ENCODE measurements at places on chromosomes 2 and 18.

DNA sequence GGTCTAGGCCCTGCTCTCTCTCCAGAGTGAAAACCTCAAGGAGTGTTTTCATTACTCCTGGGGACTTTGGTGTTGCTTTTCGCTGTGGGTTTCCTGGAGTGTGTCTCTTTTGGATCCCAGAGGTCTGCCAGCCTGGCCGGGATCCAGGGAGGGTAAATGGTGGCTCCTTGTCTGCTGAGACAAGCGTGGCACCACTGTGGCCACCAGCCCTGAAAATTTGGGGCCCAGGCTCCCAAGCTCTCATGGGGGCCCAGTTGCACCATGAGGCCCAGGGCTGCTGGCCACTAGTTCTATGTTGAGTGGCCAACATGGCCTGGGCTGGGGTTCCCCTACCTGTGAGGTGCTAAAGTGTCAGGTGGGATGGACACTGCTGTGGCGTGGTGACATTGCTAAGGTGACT lies 144.8 kb downstream of the CTIF start:
- no peaks in the 10 kb centered on the region for H3K27me3 ChIP-seq
- DNase-seq, result no peak
- no peaks in the 10 kb centered on the region for H3K36me3 ChIP-seq
- H3K4me1 ChIP-seq, result no peaks in the 10 kb centered on the region

GRCh38 chr2:19357402-19358241 lies 801 bp downstream of the OSR1 start:
- peaks cover 90% of the 10 kb centered on the region for H3K27me3 ChIP-seq
- H3K36me3 ChIP-seq, result no peaks in the 10 kb centered on the region
- H3K4me3 ChIP-seq, result peak overlapping the region; percentile 55
- DNase-seq, result peak; percentile 42
- peak overlapping the region; percentile 70 for H3K27ac ChIP-seq

GRCh38 chr18:13377496-13377895 lies 158.9 kb downstream of the LDLRAD4 start:
- no peaks in the 10 kb centered on the region for H3K36me3 ChIP-seq
- peaks cover 20% of the 10 kb centered on the region for H3K4me1 ChIP-seq
- H3K27ac ChIP-seq, result no peak overlapping the region
- DNase-seq, result no peak
- H3K27me3 ChIP-seq, result no peaks in the 10 kb centered on the region
- H3K4me3 ChIP-seq, result no peak overlapping the region

GRCh38 chr2:73260338-73260984 lies 23.8 kb downstream of the FBXO41 start:
- H3K27ac ChIP-seq, result no peak overlapping the region
- no peak overlapping the region for H3K4me3 ChIP-seq
- H3K36me3 ChIP-seq, result no peaks in the 10 kb centered on the region
- no peaks in the 10 kb centered on the region for H3K27me3 ChIP-seq
- H3K4me1 ChIP-seq, result no peaks in the 10 kb centered on the region
- peak; percentile 22 for DNase-seq

DNA sequence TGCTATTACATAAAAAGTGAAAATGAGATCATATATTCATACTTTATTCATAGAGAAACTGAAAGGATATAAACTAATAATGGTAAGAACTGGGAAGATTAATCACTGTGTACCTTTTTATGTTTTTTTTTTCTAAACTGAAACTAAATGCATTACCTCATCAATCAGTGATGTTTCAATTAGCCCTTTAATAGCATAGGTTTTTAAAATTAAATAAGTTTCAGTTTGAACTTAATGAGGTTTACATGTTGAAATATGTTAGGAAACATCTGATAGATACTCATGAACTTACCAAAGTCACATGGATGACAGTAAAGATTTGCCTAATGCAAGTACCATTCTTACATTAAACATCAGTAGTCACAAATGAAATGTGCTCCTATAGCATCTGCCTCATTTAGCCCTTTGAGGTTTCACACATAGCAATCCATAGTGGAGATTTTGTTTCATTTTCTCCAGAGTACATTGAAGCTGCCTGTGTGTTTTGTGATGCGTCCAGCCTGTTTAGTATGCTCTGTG lies 8.9 kb downstream of the MAPRE2 start:
- H3K27ac ChIP-seq, result peak overlapping the region; percentile 56
- H3K4me1 ChIP-seq, result no peaks in the 10 kb centered on the region
- no peak overlapping the region for H3K4me3 ChIP-seq
- DNase-seq, result no peak
- no peaks in the 10 kb centered on the region for H3K27me3 ChIP-seq

DNA sequence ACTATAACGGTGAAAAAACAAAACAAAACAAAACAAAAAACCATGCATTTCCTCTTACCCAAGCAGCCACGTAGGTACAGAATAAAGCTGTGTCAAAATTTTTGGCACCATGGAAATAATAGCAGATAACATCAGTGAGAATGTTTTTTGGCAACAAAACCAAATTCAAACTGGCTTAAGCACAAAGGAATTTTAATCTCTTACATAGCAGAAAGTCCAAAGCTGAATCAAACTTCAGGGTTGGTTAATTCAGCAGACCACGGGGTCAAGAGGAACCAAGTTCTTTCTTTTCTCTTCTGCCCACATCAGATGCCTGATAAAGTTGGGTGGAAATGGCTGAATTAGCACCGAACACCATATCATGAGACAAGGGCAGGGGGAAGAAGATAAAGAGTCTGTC lies 129.5 kb downstream of the PAX3 start:
- H3K36me3 ChIP-seq, result no peaks in the 10 kb centered on the region
- no peak overlapping the region for H3K4me3 ChIP-seq
- H3K27ac ChIP-seq, result no peak overlapping the region

GRCh38 chr2:150675807-150676206 lies 188.3 kb upstream of the RND3 start:
- H3K4me1 ChIP-seq, result no peaks in the 10 kb centered on the region
- no peak overlapping the region for H3K27ac ChIP-seq
- H3K27me3 ChIP-seq, result no peaks in the 10 kb centered on the region

DNA sequence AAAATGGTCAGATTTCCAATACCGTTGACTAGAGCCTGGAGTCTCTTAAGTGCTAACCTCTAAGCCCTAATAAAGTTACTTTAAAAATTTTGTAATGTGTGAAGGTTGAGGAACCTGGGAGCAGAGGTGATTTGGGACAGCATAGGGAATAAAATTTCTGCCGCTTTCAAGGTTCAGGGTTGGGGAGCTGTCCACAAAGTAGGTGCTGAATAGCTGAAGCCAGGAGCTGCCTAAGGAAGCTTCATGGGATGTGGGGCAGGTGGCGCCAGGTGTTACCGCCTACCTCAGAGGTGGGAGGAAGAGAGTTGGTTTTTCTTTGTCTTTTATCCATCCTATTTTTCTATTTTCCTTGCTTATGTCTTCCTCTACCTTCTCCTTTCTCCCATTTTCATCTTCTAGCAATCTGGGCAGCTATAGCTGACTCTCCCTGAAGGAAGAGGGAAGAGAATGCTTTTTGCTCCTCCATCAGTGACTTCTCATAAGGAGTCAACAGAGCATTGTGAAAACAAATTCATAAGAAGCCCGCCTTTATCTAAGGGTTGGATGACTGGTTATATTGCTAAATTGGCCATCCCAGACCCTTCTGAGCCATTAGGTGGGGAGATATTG lies 178.7 kb downstream of the CLIP4 start:
- H3K27ac ChIP-seq, result no peak overlapping the region
- H3K4me1 ChIP-seq, result no peaks in the 10 kb centered on the region
- H3K36me3 ChIP-seq, result no peaks in the 10 kb centered on the region
- H3K4me3 ChIP-seq, result no peak overlapping the region
- no peak for DNase-seq

- H3K4me1 ChIP-seq, result peaks cover 9% of the 10 kb centered on the region
- no peak overlapping the region for H3K27ac ChIP-seq
- H3K36me3 ChIP-seq, result peaks cover 5% of the 10 kb centered on the region
- H3K4me3 ChIP-seq, result no peak overlapping the region
- H3K27me3 ChIP-seq, result no peaks in the 10 kb centered on the region
These were observed 70.2 kb downstream of the SPTBN1 start for GRCh38 chr2:54526226-54526879.

Data from transverse colon (tissue), 4 donors.